Brain microvascular endothelial cell (primary cell): ENCODE measurements at places on chromosomes 6 and 20.

DNA sequence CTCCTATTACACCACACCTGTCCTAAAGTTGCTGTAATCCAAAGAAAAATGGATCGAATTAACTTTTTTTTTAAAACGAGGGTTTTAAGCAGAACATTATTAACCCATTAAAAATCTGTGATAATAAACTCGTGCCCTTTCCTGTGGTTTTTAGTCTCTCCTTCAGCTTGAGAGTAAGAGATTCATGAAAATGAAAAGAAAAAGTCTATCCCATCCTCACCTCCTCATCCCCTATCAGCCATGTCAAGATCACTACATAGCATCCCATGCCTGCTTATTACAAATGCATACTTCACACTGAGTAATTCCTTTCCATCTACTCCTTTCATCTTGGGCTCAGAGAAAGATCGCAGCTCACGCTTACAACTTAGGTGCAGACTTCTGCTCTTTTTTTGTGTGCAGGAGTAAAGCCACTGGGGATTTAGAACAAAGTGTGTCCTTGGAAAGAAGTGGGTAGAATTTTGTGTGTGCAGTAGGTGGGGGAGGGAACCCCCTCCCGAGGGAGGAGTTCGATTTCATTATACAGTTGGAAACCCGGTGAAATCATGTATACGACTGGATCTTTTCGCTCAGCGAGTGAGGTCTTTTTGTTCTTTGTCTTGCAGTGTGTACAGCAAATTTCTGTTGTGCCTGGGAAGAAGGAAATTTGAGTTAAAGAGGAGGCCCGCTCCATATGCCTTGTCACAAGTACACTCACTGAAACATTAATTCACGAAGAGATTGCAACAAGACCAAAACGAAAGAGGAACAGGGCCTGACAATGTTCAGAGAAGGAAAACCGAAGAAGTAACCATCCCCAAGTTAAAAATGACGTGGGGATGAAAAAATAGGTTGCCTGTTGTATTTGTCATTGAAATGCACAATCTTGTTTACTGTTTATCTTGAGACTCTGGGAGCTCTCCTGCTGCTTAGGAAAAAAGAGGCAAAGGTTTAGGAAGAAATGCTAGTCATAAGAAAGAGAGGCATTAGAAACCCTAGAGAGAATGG is 146.5 kb upstream of the ZNF217 start:
- DNase-seq = no peak

DNA sequence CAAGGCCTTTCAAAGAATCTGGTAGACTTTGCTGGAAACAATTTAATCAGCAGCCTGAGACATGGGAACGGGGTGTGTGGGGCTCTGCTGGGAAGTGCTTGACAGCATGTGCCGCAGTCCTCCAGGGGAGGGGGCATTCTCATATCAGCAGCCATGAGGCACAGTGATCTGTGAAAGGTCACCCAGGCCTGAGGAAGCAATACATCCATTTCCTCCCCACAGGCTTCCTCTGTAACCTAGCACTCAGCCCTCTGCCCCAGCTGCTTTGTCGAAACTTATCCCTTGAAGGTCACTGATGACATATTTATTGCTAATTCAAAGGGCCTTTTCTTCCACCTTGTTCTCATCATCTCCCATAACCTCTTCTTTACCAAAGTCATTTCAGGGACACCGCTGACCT is 103.3 kb downstream of the TNFAIP3 start:
- no peak for DNase-seq

- DNase-seq = no peak
These were observed 9.4 kb upstream of the NCOA7 start for GRCh38 chr6:125781314-125781868.

- DNase-seq = no peak
These were observed 167.3 kb downstream of the GRM4 start for GRCh38 chr6:33978412-33979150.

DNA sequence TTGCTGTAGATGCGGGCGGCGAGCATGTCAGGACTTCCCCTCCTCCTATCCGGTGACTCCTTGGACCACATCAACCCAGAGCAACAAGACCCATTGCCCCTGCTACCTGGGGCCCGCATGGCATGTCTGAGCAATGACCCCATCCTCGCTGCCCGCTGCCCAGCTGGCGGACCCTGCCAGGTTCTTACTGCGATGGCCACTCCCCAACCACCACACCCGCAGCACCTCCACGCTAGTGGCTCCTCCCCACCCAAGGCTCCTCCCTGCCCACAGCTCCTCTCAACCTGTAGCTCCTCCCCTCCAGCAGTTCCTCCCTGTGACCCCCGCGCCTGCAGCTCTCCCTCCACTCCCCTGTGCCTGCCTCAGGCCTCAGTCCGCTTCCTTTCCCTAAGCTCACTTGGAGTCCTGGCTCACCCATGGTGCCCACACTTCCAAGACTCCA is 17.6 kb upstream of the SERPINB9 start:
- no peak for DNase-seq
